ENCODE measurements at places on chromosomes 5 and 9.

DNA sequence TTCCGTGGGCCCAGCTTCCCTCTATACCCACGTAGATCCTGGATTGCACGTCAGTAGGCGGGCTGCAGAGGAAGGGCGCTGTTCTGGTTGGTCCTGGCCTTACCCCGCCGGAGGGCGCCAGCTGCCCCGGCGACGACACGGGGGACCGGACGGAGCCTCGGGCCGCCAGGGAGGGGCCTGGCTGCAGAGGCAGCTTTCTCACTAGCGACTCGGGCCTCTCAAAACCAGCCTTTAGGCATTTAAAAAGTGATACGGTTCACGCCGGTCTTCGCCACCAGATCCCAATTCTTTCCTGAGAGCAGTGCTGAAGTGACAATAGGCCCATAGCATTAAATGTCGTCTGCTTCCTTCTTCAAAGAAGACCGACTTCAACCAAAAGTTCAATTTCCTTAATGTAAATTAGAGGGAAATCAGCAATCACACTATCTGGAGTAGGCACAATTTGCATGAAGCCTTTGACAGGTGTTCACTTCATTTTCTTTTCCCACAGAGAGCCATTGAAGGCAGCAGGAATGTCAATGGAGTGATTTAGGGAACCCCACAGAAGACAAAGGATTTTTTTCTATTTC lies 17.6 kb upstream of the UBE2D2 start:
- DNase-seq: no peak

GRCh38 chr5:68465934-68466551 lies 250.5 kb downstream of the PIK3R1 start:
- no peak for DNase-seq

- DNase-seq: peak; percentile 15
Measured at GRCh38 chr9:89593727-89594427, 10.9 kb upstream of the GADD45G start.

DNA sequence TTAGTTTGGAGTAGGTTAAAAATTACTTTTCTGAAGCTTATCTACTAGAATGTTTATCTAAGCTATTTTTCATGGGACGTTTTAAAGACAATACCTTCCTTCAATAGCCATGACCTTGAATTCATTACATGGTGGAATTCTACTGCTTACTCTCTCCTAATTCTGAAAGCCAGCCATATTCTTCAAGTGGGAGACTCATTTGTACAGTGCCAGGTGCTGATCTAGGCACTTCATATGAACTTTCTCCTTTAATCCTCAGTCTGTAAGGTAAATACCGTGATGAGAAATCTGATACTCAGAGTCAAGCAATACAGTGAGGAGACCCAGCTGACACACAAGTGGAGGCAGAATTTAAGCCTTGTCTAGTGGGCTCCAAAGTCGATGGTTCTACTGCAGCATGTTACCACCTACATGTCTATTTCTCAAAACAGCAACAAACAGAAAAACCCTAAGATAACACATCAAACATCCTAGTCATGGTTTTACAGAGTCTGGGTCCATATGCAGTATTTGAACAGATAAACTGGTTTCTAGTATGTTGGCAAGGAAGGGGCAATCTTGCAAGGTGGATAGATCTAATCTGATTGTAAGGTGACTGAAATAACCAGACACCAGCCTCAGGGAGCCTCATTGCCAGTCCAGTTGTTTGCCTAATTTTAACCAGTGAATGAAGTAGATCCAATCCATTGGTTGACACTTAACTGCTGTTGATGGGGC lies 243.7 kb downstream of the PIK3R1 start:
- no peak for DNase-seq

GRCh38 chr5:170746961-170747340 lies 36.6 kb upstream of the GABRP start:
- no peak for DNase-seq

DNA sequence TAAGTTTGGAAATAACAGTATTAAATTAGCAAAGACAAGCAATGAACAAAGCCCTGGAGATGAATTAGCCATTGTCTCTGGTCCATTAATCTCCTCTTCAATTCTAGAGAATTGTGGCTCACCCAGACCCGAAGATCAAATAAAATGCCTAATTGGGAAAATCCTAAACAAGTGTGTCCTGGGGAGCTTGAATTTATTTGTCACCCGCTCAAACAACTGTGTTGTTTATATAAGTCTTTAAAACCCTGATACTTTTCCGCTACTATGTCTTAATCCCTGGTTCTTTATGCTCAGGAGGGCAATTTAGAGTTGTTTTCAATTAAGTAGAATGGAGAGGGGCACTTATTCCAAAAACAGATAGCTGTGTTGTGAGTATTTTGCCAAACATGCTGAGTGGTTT lies 128.4 kb downstream of the ANXA1 start:
- DNase-seq: no peak

DNA sequence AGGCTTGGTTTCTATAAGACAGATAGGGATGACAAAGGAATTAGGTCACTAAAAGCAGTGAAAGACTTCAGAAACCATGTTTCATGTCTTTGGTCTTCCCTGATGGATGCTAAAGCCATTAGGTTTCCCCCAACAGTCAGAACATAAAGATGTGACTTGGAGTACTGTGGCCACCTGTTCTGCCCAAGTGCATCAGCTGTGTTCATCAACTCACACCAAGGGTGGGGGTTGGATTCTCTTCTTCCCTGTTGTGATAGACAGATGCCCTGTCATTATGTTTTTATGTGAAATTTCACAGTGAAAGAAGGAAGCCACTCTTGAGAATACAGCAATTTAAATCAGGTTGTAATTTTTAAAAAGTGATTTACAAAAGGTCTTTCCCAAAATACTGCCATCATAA lies 196.8 kb downstream of the SH3GL2 start:
- DNase-seq: peak; percentile 9

DNA sequence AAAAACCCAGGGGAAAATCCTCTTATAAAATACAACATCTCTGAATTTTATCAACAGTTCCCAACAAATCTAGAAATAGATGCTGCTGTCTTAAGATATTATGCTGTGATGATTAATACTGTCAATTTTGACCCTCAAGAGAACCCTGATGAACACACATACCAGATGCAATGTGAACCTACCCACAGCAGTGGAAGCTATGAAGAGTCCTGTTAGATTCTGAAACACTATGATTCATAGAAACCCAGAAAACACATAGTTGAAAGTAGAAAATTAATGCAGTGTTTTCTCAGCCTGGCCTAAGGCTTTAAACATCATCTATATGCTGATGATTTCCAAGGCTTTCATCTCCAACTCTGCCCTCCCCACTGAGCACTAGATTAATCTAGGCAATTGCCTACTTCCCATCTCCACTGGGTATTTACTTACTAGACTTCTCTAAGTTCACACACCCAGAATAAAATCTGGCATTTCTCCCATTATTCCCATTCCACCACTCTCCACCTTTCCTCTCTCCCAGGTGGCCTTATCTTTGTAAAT lies 296.2 kb downstream of the CTNND2 start:
- DNase-seq: no peak

- peak; percentile 4 for DNase-seq
Measured at GRCh38 chr9:89929673-89930480, 325.1 kb downstream of the GADD45G start.

DNA sequence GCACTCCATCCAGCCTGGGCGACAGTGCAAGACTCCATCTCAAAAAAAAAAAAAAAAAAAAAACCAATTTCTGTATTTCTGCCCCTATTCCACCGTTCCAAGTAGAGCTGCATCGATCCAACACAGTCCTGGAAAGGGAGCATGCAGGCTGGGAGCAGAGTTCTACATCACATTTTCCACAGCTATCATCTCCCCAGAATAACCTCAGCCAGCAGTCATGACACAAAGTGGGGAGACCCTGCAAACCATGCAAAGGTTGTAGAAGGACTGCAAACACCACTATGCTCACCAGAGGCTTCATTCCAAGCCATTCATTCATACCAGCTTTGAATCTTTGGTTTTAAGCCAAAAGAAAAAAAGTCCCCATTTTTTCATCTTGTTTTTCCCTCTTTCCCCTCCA lies 20.8 kb upstream of the ZNF354A start:
- no peak for DNase-seq

GRCh38 chr5:88665750-88666215 lies 217.2 kb downstream of the MEF2C start:
- DNase-seq: no peak

DNA sequence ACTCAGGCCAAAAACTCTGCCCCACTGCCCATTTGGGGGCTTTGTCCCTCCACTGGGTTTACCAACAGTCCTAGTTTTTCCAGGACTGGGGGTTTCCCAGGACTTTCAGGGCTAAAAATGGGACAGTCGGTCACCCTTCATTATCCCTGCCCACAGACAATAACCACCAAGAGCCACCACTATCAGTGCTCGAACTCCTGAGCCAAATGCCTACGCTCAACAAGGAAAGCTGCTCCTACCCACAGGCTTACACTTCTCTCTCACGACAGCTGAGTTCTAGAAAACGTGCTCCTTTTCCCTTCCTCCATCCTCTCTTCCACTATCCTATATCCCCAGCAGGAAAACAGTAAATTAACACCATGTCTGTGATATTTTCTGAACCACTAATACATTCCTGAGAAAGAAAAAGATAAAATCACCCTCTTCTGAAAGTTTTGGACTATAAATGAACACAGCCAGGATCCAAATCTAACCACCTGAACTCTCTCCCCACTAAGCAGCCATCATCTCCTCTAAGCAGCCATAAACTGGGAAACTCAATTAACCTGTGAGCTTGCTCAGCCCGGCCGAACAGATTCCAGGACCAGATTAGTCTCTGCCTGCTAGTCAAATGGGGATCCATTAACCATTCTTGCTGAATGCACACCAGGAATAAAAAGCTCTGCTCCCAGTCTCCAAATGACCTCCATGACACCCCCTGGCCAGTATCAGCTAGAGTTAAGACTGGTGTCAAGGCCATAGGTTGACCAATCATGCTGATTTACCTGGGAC lies 41.8 kb downstream of the KLHL3 start:
- no peak for DNase-seq

DNA sequence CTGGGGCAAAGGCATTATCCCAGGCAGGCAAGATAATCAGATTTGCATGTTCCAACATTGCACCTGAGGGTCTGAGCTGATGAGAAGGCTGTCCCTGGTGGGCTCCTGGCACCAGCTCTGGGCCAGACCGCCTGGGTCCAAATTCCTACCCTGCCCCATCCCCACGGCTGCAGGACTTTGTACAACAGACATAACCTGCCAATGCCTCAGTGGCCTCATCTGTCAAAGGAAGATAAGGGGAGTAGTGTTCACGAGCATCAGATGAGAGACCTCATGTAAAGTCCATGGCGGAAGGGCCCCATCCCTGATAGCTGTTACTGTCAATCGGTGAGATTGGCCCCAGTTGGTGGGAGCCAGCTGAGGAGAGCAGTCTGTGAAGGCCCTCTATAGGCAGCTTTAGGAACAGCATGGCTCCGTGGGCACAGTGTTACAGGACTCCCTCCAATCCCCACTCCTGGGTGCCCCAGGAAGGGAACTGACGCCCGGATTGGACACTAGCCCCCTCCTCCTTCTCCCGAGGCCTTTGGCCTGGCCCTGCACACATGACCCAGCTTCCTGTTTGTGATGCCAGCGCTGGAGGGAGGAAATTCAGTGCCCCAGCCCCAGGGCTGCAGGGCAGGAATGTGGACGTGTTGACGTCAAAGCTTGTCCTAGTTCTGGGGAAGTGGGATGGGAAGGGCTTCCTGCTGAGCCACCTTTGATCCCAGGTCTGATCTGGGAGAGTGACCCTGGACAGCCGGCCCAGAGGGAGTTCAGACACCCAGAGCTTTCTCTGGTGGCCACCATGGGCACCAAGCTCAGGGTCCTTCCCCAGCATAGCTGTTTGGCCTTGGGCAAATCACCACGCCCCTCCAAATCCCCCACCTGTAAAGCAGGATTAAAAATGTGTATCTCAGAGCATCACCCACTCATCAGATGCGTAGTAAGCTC lies 56.2 kb downstream of the DUSP1 start:
- DNase-seq: peak; percentile 74

DNA sequence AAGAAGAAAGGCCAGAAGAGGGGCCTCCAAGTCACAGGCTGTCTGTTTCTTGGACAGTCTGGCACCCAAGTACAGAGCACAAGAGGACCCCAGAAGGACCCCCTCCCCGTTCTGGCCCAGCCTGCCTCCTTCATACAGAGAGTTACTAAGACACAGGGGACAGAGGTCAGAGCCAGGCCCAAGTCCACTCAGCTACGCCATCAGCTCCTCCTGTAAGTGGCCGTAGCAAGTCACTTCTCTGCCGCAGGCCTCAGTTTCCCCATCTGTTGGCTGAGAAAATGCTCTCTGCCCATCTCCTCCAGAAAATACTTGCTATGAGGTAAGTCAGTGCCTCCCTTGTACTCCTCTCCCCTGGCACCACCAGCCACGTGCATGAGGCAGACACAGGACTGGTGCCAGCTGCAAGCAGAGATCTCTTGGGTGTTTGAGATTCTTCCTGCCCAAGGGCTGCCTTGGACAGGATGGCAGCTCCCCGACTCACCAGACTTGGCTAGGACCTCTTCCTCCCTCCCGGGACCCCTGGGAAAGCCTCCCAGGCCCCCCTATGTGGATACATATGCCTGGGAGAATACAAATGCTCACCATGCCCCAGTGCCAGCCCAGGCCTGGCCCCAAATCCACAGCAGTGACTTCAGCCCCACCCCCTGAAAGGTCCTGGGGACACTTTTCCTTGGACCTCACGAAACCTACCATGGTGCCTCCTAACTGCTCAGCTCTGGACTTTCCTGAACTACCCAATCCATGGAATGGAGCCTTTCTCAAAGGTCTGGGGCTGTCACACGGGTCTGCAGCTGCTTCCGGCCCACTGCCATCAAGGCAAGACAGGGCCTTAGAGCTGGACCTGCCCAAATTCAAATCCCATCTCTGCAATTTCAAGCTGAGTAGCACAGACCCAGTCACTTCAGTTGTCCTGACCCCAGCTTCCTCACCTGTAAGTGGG lies 5.1 kb downstream of the EEIG1 start:
- DNase-seq: no peak

GRCh38 chr9:133103987-133104505 lies 17.0 kb downstream of the RALGDS start:
- no peak for DNase-seq

DNA sequence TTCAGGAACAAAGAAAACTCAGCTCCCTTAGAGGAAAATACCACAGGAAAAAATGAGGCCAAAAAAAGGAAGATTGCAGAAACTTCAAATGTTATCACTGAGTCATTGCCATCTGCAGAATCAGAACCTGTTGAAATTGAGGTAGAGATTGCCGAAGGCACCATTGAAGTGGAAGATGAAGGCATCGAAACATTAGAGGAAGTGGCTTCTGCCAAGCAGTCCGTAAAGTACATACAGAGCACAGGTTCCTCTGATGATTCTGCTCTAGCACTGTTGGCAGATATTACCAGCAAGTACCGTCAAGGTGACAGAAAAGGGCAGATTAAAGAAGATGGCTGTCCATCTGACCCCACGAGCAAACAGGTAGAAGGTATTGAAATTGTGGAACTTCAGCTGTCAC lies 30.8 kb upstream of the NIM1K start:
- no peak for DNase-seq
